ENCODE measurements at places on chromosomes 11 and 22. TPM values are rescaled to one million over a fixed set of nuclear protein-coding genes. Genes with fewer than 3 reads are reported as not detected.

GRCh38 chr11:9656864-9657263, 7.0 kb upstream of the SWAP70 start:
- peak overlapping the region; percentile 63 for H3K4me3 ChIP-seq
- no peaks in the 10 kb centered on the region for H3K27me3 ChIP-seq
- no peaks in the 10 kb centered on the region for H3K36me3 ChIP-seq
- peak; percentile 13 for DNase-seq

DNA sequence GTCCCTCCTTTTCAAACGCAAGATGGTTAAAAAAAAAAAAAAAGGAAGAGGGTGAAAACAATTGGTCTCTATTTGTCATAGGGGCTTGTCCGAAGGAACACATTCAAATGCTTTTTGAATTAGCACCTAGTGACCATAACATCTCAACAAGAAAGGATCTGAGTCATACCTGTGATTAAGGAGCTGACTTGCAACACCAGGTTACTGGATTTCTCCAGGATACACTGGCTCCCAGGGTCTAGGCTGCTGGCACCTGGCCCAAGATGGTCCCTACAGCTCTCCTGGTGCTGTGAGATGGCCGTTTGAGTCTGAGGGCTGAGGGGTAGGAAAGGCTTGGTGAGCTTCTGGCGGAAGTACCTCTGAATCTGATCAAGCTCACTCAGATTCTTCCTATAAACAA, 28.4 kb upstream of the UCP3 start:
- H3K4me3 ChIP-seq = no peak overlapping the region
- no peak overlapping the region for H3K27ac ChIP-seq
- no peaks in the 10 kb centered on the region for H3K4me1 ChIP-seq
- no peaks in the 10 kb centered on the region for H3K27me3 ChIP-seq
- DNase-seq = no peak

EFCAB6 gene
- 1.8 TPM for total RNA-seq

SPTBN2 gene
- 43.6 TPM for total RNA-seq

OR51B2 gene
- total RNA-seq = not detected

C22orf42 gene
- total RNA-seq = 1.5 TPM

EPS8L2 gene
- total RNA-seq = 26.2 TPM
